ENCODE measurements at places on chromosomes 5 and 9.

DNA sequence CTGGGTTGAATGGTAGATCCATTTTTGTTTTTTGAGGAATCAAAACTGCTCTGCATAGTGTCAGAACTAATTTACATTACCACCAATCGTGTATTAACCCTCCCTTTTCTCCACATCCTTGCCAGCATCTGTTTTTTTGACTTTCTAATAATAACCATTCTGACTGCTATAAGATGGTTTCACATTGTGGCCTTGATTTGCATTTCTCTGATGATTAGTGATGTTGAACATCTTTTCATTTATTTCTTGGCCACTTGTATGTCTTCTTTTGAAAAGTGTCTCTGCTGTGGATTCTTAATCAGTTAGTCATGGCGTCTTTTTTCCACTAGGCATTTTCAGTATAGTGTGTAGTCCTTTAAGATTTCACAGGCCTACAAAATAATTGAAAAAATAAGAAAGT lies 2144.3 kb upstream of the C9orf72 start:
- DNase-seq: no peak

GRCh38 chr9:34125681-34126206 lies 754 bp downstream of the DCAF12 start:
- DNase-seq: peak; percentile 45

DNA sequence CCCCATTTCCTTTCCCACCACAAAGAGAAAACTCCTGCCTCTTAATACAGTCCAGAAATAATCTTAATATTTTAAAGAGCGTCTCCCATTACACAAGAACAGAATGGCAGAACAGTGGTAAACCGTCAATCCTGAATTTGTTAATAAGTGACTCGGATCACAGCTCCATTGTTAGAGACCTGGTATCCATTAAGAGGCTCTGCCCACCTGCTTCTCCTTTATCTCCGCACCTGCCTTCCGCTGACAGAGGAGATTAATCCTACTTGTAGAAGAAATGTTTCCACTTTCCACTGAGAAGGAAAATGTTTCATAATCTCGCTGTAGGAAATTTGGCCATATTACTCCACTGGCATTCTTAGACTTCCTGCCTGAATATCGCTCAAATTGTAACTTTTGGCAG lies 1493.2 kb downstream of the MAT2B start:
- DNase-seq: no peak

GRCh38 chr9:87639949-87640348 lies 86.0 kb upstream of the CTSL start:
- no peak for DNase-seq

- DNase-seq: no peak
Measured at GRCh38 chr9:22623236-22623635, 176.6 kb downstream of the DMRTA1 start.

- DNase-seq: no peak
Measured at GRCh38 chr5:145942201-145942600, 5.8 kb downstream of the SH3RF2 start.

DNA sequence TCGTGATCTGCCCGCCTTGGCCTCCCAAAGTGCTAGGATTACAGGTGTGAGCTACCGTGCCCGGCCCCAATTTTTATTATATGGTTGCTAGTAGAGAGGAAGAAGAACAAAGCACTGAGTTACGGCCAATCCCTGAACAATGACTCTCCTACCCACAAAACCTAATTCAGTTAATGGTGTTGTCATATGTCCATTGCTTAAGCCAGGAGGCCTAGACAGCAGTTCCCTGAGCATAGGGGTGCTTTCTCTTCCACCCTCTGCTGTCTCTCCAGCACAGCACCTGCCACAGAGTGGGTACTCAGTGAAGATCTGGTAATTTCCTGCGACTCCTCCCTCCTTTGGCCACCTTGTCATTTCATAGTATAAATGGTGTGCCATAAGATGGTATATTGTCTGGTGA lies 21.4 kb upstream of the LTC4S start:
- DNase-seq: no peak
